ENCODE measurements at places on chromosomes 1 and 21. TPM values are rescaled to one million over a fixed set of nuclear protein-coding genes. Genes with fewer than 3 reads are reported as not detected.

GRCh38 chr21:39397646-39398385 lies 47.8 kb downstream of the LCA5L start:
- DNase-seq, result no peak

DNA sequence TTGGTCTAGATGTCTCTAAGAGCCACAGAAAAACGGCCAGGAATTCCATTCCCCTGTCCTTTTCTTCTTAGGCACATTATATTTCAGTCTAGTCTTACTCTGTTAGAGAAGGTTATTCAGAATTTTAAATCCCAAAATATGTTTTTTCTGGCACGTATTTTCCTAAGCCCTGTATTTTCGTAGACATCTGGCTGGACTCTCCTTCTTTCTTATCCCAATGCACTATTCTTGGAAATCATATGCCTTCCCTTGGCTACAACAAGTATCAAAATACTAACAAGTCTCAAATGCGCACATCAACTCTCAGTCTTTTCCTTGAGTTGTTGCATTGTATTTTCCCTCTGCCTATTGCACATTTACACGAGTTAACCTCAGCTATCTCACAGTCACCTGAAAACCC lies 96.2 kb downstream of the DPYD start:
- no peak for DNase-seq

GRCh38 chr1:17162941-17163340 lies 42.0 kb upstream of the PADI1 start:
- no peak for DNase-seq

DNA sequence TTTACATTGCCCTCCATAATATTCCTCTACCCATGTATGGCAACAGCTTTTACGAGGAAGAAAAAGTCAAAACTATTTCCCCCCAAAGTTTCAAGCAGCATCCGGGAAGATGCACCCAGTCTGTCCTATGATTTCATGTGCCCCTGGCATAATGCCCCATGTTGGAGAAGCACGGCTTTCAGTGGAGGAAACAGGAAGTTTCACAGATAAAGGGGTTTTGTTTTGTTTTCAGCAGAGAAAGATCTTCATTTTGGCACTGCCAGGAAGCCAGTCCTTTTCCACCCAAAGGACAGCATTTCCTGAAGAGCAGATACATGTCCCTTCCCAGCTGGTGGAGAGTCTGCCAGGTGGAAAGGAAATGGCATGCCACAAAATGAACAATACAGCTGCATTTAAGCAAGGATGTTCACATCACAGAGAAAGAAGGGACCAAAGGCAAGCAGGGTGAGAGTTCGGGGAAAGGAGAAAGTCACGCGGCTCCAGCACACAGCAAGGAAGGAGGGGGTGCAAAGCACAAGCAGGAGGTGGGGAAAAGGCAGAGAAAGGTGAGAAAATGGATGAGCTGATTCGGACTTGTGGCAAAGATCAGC lies 95.3 kb upstream of the HIVEP3 start:
- no peak for DNase-seq

DNA sequence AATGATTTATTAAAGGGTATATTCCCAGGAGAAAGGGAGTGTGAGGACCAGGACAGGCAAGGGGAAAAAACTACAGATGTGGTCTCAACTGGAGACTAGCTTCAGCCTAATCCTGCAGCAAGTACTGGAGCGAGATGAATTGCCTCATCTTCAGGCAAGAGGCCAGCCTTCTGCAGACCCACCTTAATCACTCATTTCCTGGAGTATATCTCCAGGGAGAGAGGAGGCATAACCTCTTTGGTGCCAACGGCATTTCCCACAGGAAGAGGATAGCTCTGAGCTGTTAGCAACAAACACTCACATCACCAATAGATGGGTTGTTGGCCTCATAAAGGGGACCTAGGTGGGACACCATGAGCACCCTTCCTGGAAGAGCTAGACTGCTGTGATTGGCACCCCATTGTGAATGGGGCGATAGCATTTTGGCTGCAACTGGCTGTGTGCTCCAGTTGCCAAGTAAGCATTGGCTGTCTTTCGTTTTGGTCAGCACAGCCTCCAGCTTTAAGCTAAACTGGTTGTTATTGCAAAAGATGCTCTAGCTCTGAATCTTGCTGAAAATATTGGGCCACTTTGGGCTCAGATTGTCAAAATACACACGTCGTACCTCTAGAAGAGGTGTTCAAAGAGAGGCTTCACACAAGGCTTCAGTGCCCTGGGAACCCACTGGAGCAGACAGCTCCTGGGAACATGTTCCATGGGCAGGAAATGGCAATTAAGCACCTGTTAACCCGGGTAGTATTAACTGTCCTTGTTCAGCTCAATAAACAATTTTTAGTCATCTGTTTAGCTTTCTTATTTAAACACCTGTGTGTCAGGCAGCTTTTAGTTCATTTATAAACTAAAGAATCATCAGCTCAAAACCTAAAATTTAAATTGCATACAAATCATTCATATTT lies 314.8 kb upstream of the C1orf87 start:
- DNase-seq, result no peak

Gene S100A4
- 2.8 TPM for total RNA-seq

GRCh38 chr21:41133874-41134522 lies 34.0 kb upstream of the BACE2 start:
- DNase-seq, result peak; percentile 30

Gene RWDD3
- total RNA-seq, result 31.4 TPM

- no peak for DNase-seq
Measured at GRCh38 chr1:63982201-63982600, 208.4 kb downstream of the ROR1 start.

Gene FLG2
- not detected for total RNA-seq

DNA sequence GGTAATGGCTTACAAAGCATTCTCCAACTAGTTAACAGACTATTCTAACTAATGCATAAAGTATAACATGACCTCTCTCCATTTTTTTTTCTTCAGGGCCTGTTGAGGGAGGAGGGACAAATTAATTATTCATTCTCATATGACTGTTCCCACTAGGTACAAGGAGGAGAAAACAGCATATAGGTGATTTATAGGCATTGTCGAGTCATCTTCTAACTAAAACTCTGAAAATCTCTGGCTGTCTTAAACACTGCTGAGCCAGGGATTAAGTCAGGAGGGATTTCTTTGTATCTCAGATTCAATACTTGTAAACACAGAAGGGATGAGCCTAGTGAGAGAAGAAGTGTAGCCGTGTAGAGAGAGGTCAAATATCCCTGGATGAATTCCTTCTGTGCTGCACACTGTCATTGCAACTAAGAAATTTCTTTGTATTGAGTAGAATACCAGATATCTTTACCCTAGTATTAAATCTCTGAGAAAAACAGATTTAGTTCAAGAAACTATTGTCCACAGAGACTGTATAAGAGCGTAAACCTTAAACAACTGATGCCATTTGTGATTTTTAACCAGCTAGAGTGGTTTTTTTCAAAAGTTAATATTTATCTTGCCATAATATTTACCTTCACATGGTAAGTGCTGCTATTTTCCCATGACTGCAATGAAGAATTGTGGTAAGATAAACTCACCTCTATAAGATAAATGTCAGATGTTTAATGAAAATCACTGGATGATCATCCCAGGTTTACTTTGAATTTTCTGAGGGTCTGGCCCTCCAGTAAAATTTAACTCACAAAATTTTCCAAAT lies 465.3 kb downstream of the RWDD3 start:
- no peak for DNase-seq

GRCh38 chr1:214259353-214259977 lies 21.5 kb upstream of the SMYD2 start:
- no peak for DNase-seq

Gene SH3BGR
- 3.4 TPM for total RNA-seq

- no peak for DNase-seq
Measured at GRCh38 chr1:116163533-116163932, 52.3 kb downstream of the MAB21L3 start.

DNA sequence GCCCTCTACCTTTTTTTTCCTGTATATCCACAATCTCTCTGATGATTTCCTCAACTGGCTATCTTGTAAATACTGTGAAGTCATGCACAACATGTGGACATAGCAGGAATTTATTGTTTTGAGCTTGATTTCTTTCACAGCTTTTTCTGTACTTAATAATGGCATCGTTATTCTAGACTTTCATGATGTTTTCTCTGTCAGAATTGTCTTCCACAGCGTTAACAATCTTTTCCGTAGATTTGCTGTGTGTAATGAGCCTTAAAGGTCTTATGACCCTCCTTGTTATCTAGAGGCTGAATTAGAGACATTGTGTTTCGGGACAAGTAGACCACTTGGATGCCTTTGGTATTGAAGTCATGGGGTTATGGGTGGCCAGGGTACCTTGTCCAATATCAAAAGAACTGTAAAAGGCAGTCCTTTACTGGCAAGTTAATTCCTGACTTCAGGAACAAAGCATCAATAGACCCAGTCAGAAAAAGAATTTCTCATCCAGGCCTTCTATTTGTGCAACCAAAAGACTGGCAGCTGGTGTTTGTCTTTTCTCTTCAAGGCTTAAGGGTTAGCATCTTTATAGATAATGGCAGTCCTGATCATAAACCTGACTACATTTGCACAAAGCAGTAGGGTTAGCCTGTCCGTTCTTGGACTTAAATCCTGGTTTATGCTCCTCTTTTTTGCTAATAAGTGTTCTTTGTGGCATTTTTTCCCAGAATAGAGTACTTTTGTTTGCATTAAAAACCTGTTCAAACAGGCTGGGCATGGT lies 30.1 kb upstream of the CHAF1B start:
- DNase-seq, result no peak

Gene C4BPA
- not detected for total RNA-seq

DNA sequence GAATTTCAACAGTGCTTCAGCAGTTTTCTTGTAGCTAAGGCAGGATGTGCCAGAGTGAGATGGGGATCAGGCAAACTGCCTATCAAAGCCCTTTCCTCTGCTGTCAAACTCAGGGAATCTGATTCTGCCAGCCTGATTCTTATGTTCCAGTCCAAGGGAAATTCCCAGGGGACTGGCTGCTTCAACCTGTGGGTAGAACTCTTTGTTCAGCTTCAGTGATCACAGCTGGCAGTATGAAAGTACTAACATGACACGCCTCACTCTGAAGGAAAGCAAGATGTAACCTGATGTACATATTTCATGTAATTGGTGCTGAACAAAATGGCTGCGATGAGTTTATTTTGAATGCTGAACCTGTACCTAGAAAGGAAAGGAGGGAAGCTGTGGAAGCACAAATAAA lies 40.1 kb upstream of the SLC5A9 start:
- no peak for DNase-seq

DNA sequence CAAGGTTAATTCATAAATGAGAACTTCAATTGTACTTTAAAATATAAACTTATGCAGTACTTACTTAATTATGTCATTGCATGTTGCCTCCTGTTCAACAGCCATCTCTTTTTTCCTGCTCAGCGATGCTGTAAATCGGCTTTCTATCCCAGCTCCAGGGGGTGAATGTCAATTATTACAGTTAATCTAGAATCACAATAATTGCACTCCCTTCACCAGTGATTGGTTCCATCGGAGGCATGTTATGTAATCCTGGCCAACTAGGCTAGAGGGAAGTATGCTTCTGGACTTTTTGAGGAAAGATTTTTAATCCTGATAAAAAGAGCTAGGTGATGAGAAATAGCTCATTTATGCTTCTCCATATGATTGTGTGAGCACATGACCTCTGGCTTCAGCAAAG lies 53.8 kb upstream of the SGIP1 start:
- DNase-seq, result no peak

DNA sequence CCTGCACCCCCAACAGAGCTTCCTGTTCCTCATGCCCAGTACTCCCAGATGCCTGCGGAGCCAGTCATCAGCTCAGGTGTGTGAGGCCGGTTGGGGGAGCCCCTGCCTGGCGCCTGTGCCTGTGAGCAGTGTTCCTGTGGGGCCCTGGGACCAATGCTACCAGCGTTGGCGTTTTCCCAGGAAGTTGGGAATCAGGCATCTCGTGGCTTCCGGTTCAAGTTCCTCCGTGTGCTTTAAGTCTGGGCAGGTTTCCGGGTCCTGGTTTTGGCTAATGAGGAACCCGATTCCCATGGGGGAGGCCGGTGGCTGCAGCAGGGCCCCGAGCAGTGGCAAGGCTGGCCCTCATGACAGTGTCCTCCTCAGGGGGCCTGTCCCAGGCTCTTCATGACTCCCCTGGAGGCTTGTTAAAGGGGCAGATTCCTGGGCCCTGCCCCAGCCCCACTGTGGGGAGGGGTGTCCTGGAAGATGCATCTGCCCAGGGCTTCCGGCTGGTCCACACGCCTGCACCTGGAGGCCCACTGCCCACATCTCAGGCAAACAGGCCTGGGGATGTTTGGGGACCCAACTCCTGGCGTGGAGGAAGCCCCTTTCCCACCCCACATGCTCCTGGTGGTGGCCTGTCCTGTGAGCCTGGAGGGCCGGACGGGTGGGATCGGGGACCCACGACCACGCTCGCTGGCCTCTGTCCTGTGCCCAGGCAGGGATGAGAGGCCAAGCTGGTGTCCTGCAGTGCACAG lies 26.2 kb downstream of the TP73 start:
- DNase-seq, result no peak

- DNase-seq, result peak; percentile 38
Measured at GRCh38 chr1:115837740-115838421, 3.0 kb downstream of the NHLH2 start.

GRCh38 chr21:21029164-21029563 lies 31.0 kb downstream of the NCAM2 start:
- no peak for DNase-seq

Gene MPZ
- total RNA-seq, result 2.6 TPM

Gene CLCA4
- not detected for total RNA-seq

Gene CDC20
- 24.3 TPM for total RNA-seq

Gene KCNH1
- total RNA-seq, result 0.10 TPM

Gene COL24A1
- total RNA-seq, result 0.74 TPM

DNA sequence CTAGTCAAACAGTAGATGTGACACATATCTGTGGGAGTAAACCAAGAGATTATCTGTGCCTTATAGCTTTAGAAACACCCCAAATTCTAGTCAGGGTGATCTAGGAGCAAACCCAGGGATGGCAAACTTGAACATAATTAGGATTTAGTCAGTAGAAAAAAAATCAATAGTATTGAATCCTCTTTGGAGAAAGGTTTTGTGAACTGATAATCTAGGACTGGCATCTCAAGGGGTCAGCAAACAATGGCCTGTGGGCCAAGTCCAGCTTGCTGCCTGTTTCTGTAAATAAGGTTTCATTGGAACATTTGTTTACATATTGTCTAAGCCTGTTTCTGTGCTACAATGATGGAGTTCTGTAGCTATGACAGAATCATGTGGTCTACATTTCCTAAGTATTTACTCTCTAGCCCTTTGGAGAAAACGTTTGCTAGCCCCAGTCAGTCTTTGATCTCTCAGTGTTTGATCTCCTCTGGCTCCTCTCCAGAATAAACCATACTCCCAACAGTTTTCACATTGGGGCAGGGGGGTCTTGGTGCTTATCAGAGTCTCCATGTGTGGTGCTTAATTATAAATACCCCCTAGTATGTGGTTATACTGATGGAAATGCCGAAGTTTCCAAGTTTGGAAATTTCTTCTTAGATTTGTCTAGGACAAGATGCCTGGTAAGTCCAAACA lies 385.8 kb downstream of the NTNG1 start:
- DNase-seq, result no peak

GRCh38 chr1:39529901-39530535 lies 38.6 kb downstream of the BMP8A start:
- no peak for DNase-seq

Gene TMEM201
- 19.1 TPM for total RNA-seq

GRCh38 chr1:223741861-223742260 lies 29.5 kb downstream of the CAPN2 start:
- DNase-seq, result no peak
